ENCODE measurements at places on chromosomes 6 and 20. TPM values are rescaled to one million over a fixed set of nuclear protein-coding genes. Genes with fewer than 3 reads are reported as not detected.

ME1 gene
- 45.3 TPM for total RNA-seq

RNF217 gene
- total RNA-seq, result 14.6 TPM

NKAIN2 gene
- total RNA-seq, result not detected

PRDM1 gene
- total RNA-seq, result 0.87 TPM

CAPN11 gene
- not detected for total RNA-seq

HDAC2 gene
- total RNA-seq, result 104 TPM

ISM1 gene
- not detected for total RNA-seq

ADGRF4 gene
- 0.10 TPM for total RNA-seq

MUCL3 gene
- 0.17 TPM for total RNA-seq
